BJ (cell line): ENCODE measurements at places on chromosomes 11 and 22.

DNA sequence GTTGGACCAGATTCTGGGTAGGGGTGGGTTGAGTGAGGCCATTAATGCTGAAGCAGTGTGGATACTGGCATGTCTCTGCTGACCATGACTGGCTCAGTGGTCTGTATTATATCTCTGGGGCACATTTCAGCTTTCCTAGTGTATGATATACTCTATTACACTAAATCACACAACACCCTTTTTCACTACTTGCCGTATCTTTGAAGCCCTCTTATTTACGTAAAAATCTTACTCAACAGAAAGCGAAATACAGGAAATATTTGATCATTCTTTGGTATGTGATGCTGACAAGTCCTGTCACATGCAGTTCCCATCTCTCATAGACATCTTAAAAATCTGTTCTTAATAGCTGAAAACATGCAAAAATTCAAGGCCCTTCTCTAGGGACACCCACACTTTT is 40.3 kb downstream of the OR5B17 start:
- DNase-seq = peak; percentile 52

DNA sequence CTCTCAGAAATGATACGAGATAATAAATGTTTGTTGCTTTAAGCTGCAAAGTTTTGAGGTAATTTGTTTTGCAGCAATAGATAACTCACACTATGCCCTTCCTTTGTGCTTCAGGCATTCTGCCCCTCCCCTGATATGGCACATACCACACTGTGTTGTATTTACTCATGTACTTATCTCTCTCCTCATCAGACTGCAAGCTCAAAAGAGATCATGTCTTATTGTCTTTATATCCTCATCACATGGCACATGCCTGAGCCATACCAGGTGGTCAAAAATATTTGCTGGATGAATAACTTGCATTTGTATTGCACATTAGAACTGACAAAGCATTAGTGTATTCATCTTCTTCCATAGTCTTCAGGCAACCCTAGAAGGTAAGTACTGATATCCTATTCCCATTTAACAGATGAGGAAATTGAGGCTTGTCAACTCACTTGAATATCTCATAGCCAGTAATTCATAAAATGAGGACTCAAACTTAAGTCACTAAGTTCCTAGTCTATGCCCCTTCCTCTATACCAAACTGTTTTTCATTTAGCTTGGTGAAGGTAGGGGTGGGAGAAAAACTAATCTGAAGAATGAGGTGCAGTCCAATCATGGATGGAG is 83.9 kb upstream of the EED start:
- no peak for DNase-seq

DNA sequence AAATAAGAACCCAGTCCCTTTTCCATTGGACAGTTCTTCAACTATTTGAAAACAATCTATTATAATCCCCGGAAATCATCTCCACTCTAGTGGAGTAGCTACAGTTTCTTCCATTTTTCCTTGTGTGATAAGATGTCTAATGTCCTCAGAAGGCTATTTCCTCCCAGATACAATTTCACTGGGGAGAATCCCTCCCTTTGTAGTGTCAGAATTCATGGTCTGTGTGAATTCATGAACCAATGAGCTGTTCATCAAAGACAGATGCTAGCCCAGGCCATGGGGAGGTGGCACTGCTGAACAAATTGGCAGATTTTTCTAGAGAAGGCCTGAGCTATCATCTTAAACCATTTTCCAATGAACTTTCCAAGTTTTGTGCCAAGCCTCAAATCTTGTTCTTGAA is 45.4 kb downstream of the MPPED2 start:
- DNase-seq = no peak

DNA sequence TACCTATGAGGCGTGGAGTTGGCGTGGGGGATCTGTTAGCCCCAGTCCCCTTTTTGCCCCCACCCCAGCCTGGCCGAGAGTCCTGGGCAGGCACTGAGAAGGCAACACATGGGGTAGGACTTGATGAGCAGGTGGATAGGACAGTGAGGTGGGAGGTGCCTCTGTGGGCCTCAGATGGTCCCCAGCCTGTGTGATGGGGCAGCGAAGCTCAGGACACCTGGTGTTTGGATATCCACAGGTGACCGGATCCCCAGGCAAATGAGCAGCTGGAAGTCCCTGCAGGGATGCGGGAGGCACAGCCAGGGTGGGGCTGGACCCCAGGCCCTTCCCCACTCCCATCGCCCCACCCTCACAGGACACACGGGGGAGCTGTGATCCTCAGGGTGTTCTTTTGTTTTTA is 9.7 kb downstream of the FBLN1 start:
- DNase-seq = no peak

GRCh38 chr11:120235024-120235628 is 4.8 kb upstream of the POU2F3 start:
- no peak for DNase-seq

DNA sequence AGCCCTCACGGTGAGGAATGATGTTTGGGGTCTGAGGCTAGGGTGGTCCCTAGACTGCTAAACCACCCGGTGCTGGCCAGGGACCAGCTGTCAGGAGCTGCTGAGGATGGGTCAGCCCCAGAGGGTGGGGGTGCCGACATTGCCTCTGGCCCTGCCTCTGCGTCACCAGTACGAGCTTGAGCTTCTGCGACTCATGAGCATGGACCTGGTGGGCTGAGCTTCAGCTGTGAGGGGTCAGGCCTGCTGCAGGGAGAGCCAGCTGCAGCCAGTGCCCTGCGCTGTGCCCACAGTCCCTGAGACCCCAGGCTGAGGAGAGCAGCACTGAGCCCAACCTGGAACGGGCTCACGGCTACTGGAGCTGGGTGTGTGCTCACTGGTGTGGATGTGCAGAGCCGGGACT is 7.0 kb downstream of the DERL3 start:
- no peak for DNase-seq

GRCh38 chr22:49525801-49526535 is 301.7 kb downstream of the BRD1 start:
- DNase-seq = no peak

- DNase-seq = no peak
These were observed 82.2 kb downstream of the TRAF6 start for GRCh38 chr11:36427876-36428275.

- no peak for DNase-seq
These were observed 14.5 kb downstream of the SERPINH1 start for GRCh38 chr11:75576499-75576918.

DNA sequence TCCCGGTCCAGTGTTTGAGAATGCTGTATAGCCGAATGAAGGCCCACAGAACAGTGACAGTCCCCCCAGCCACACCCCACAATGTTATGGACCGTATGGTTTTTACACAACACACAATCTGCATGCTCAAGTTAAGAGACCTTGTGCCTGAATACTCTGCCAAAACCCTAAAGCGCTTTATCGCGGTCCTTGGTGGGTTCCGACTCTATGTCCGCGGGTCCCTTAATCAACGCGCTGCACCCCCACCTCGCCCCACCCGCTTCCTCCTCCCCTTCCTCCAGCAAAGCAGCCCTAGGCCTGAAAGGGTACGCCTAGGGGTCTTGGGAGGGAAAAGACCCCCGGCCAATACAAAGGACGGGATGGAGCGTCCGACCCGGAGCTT is 442 bp downstream of the COPB1 start:
- DNase-seq = no peak

DNA sequence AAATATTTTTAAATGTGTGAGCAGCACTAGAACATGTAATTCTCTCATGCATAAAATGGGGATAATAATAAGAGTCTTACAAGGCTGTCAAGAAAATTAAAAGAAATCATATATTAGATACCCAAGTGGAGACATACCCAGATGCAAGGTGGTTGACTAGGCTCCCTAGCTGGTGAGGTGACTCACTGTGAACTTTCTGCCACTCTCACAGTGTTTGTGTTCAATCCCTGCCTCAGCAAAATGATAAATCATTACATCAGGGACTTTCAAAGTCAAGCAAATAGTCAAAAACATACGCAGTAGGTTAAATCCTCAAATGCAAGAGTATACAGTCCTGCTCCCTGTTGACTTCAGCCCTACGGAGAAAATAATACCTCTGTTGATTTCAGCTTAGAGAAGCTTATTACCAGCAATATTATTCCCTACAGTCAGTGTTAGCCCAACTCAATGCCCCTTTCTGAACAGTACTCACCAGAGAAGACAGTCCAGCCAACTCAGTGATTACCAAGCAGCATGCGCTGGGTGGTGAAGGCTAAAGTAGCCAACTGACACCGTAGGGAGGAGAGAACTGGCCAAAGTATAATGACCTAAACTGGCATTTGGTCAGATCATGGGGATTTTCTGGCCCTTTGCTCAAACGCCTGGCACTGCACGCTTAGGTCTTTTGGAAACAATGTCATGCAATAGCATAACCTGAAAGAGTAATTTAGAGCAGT is 73.1 kb upstream of the BARX2 start:
- no peak for DNase-seq

GRCh38 chr22:43317239-43317638 is 25.9 kb downstream of the SCUBE1 start:
- DNase-seq = no peak

GRCh38 chr11:107851704-107852310 is 6.8 kb downstream of the SLC35F2 start:
- DNase-seq = no peak

GRCh38 chr22:38246692-38247091 is 26.1 kb downstream of the TMEM184B start:
- DNase-seq = no peak

DNA sequence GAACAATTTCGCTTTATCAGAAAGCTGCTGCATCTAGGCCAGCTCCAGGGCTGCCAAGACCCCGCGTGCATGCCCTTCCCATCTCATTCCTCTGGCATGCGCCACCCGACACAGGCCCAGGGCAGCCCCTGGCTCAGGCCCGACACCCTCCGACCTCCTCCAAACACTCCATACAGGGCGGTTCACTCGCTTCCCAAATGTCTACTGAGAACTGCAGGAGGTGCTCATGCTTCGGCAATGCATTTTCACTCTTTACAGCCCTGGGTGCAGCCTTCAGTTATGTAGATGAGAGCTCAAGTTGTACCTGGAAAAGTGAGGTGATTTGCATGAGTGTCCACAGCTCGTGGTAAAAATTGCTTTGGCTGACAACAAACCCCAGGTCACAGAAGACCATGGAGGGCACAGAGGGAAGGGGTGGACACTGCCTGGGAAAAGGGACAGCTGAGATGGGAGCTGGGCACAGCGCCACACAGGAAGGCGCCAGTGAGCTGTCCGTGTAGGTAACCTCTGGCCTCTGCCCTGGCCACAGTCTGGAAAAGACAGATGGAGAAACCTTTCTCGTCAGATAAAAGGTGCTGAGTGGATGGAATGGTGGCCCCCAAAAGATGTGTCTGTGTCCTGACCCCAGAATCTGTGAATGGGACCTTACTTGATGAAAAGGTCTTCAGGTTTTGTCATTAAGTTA is 1351.9 kb downstream of the BRD1 start:
- no peak for DNase-seq

GRCh38 chr11:13256216-13256615 is 21.4 kb upstream of the BMAL1 start:
- no peak for DNase-seq

- no peak for DNase-seq
These were observed 8.0 kb downstream of the PHLDB1 start for GRCh38 chr11:118615282-118615975.

- DNase-seq = no peak
These were observed 365.0 kb downstream of the ETS1 start for GRCh38 chr11:128222245-128222884.

- DNase-seq = no peak
These were observed 70.0 kb upstream of the ALX4 start for GRCh38 chr11:44380009-44380313.
